T47D (cell line): ENCODE measurements at places on chromosomes 12 and 14.

GRCh38 chr12:50052964-50053363, 4.4 kb upstream of the ASIC1 start:
- no peak for DNase-seq

DNA sequence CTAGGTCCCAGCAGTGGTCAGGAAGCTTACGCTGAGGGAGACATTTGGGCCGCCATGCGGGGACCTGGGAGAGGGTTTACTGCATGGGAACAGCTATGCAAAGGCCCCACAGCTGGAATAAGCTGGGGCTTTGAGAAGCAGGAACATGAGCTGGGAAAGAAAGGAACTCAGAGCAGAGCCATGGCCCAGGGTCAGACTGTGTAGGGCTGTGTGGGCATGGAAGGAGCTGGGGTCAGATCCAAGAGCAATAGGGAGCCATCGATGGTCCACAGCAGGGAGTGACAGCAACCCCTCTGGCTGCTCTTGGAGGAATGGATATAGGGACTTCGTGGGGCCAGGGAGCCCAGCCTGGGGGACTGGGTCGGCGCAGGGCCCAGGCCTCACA, 151.6 kb downstream of the ADGRD1 start:
- no peak for DNase-seq

GRCh38 chr12:106096376-106096775, 42.4 kb downstream of the NUAK1 start:
- peak; percentile 57 for DNase-seq

DNA sequence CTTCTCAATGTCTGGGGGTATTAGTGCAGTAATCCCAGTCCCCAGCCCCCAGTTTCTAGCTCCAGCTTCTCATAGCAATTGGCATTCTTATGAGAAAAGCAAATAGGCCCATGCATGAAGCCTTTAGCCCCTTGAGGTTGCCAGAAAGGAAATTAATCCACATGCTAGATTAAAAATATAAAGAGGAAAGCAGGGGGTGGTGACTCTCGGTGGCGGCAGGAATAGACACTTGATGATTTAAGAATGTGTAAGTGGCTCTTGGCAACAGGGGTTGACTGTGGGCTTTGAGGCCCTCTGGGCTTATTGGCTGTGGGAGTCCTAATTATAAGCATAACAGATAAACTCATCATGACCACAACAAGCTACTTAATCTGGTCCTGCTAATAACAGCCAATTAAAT, 1367.3 kb upstream of the FLRT2 start:
- DNase-seq = no peak

- no peak for DNase-seq
These were observed 126.7 kb upstream of the LGR5 start for GRCh38 chr12:71312768-71313403.

DNA sequence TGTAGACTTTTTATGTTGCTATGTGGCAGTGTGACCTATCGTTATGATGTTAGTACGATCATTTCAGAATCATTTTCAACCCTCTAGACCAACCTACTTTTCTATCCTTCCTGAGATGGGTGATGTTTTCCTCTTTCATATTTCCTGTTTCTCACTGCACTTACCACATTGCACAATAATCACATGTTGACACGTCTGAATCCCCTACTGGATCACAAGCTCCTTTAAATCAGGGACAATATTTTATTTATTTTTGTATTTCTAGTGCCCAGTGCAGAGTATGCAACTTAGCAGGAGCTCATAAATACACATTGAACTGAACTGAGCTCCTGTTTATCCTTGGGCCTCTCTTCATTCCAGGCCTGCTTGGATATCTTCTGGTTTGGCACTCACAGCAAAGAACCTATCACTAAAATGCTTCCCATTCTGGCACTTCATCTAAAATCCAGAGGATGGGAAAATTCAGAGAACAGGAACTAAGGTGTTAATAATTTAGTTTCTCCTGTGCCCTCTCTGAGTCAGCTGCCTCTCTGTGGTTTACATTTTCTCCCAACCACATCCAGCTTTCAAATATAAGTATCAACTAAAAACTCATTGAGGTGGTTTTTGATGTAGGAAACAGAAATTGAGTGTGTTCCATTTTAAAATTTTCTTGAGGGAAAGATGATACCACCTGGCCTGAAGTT, 69.4 kb upstream of the DYRK2 start:
- no peak for DNase-seq

GRCh38 chr12:39173726-39174125, 268.3 kb upstream of the CPNE8 start:
- no peak for DNase-seq

DNA sequence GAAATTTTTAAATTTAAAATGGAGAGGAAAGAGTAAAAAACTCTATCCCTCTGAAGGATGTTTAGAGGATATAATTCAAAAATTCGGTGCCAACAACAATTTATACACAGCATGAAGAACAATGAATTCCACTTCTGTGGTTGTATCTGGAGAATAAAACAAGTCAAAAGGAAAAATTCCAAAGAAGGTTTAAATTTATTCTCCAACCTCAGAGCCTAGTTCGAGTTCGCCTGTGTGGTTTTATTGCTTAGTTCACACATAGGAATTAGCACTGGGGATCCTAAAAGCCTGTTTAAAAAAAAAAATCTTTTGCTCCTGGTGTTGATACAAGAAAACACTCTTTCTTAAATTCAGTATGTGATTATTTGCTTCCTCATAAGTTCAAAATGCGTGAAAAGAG, 79.2 kb downstream of the LLPH start:
- DNase-seq = no peak

- DNase-seq = no peak
These were observed 15.1 kb downstream of the POU6F1 start for GRCh38 chr12:51202718-51203117.

- no peak for DNase-seq
These were observed 290.2 kb upstream of the NPAS3 start for GRCh38 chr14:32648434-32648833.

- no peak for DNase-seq
These were observed 14.9 kb downstream of the GIT2 start for GRCh38 chr12:109981311-109981710.

DNA sequence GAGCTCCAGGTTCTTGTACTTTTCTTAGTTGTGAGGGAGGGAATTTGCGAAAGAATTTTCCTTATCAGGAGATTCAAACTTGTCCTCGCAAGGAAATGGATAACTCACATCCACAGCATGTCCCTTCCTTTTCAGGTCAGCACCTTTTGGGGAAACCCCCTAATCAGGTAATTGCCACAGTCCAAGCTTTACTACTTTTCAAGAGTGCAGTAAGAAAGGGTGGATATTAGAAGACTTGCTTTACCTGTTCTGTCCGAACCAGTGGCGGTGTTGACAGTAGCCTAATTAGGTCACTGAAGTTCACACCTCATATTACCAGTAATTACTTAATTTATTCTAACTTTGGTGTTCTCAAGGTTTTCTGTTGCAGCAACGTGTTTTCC, 6.7 kb upstream of the C12orf50 start:
- peak; percentile 47 for DNase-seq

DNA sequence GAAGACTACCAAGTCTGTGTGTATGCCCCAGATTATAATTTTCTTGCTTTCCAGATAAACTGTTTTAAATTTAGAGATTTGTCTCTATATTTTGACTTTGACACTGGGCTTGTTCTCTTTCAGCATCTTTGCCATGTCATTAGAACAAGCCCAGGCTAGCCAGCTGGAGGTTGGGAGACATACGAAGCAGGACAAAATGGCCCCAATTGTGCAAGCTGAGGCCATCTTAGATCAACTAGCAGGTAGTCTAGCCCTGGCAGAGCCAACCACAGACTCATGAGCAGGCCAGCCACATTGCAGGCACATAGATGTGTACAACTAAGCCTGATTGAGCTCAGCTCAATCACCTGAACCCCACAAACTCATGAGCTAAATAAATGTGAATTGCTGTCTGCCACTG, 321.4 kb downstream of the ATP23 start:
- no peak for DNase-seq

- DNase-seq = no peak
These were observed 79.3 kb downstream of the TMEM121 start for GRCh38 chr14:105605464-105606304.

GRCh38 chr14:70658899-70659298, 17.2 kb downstream of the TTC9 start:
- DNase-seq = no peak

GRCh38 chr12:91630596-91631293, 448.1 kb upstream of the DCN start:
- no peak for DNase-seq

DNA sequence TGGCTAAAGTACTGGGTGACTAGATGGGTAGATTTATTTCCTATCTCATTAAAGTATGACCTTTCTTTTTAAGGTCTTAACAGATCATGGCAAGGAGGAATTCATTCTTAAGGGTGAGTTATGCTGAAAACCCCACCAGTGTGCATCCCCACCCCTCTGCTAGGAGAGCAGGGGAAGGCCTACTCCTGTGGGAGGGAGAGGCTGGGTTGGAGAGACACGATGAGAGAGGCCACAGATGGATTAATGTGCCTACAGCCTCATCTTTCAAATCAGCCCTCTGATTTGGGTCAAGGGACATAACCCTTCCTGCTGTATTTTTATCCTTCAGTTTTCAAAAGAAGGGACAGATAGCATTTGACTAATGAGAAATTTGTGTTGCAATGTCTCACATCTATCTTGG, 185.5 kb downstream of the SSPN start:
- DNase-seq = no peak

DNA sequence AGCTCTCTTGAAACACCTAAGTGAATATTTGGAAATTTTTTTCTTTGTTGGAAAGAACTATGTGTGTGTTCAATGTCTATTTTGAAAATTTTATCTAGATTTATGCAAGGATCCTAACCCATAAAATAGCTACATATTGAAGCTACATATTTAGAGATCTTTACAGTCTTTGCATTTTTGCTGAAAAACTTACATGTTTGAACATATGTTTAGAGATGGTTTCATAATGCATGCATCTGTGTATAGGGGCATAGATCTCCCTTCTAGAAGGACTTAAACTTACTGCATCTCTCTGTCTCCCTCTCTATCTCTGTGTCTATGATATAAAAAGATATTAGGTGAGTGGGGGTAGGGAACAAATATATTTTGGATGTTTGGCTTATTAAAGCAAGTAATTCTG, 8.2 kb upstream of the HOXC4 start:
- DNase-seq = no peak

GRCh38 chr14:74563586-74564159, 48.4 kb downstream of the LTBP2 start:
- DNase-seq = no peak

DNA sequence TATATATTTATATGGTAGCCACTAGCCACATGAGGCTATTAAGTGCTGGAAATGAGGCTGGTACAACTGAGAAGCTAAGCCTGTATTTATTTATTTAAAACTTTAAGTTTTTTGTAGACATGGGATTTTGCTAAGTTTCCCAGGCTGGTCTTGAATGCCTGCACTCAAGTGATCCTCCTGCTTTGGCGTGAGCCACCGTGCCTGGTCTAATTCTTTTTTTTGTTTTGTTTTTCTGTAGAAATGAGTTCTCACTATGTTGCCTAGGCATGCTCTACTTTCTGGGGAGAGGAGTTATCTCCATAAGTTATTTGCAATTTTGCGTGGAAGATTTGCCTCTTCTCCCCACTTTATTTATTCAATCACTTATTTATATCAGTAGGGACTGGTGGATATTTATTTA, 4.8 kb upstream of the SNRNP35 start:
- DNase-seq = no peak

GRCh38 chr14:79837699-79838098, 373.6 kb downstream of the DIO2 start:
- DNase-seq = no peak

- no peak for DNase-seq
These were observed 1.5 kb downstream of the PTMS start for GRCh38 chr12:6767353-6768319.

GRCh38 chr12:13038491-13039161, 5.6 kb upstream of the FAM234B start:
- no peak for DNase-seq

DNA sequence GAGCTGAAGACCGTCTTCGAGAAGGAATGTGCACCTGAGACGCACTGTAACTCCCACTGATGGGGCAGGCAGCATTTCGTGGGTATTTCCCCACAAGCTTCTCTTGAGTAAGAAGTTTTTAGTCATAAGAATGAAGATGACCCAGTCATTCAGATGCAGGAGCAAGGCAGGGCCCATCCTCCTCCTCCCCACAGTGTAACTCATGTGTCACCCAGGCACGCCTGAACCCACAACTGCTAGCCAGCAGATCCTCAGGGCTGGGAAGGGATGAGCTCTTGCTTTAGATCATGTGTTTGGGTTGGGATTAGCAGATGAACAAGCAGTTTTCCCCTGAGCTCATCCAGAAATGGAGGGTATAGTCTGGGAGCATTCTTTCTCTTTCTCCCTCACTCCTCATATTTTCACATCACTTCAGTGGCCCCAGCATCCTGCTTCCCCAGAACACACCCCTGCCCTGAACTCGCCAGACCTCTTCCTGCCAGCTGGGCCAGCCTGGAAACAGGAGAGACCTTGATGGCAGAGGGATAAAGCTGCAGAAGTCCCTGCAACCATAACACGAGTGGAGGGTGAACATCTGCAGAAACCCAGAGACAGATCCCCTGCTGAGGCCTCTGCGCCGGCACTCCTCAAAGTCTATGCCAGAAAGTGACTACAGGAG, 73.3 kb downstream of the B4GALNT3 start:
- DNase-seq = no peak

DNA sequence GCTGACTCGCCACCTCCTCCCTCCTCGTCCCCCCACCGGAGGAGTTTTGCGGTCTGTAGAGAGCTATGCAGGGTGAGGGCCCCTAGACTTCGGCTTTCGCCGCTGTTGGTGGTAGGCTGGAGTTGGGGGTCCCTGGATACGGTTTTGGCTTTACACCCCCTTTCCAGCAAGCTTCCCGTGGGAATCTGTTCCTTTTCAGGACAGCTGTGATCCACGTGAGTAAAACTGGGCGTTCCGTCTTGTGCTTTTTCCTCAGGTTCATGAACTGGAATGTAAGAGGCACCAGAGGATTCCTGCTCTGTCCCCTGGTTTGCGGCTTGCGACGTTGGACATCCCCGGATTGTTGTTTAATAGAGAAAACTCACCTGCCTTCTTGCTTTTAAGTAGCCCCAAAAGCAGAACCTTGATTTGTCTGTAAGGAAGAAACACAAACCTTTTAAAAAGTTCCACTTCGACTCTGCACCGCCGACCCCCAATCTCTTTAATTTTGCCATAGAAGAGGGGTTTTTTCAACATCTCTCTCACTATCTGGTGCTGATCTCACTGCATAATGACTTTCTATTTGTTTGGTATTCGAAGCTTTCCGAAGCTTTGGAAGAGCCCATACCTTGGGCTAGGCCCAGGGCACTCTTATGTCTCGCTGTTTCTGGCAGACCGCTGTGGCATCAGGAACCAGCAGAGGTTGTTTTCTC, 490 bp downstream of the PRORP start:
- peak; percentile 80 for DNase-seq

GRCh38 chr12:100154474-100155247, 12.0 kb upstream of the BLTP3B start:
- peak; percentile 42 for DNase-seq
